ENCODE measurements at places on chromosomes 5 and 9. TPM values are rescaled to one million over a fixed set of nuclear protein-coding genes. Genes with fewer than 3 reads are reported as not detected.

- no peak overlapping the region for H3K27ac ChIP-seq
- no peak overlapping the region for H3K4me3 ChIP-seq
- no peaks in the 10 kb centered on the region for H3K4me1 ChIP-seq
- DNase-seq: no peak
- H3K27me3 ChIP-seq: no peaks in the 10 kb centered on the region
Measured at GRCh38 chr9:133453651-133454050, 6.1 kb upstream of the CACFD1 start.

Gene SLCO4C1
- polyA plus RNA-seq: 0.45 TPM

Gene PAEP
- not detected for polyA plus RNA-seq

Gene CLIC3
- polyA plus RNA-seq: 1.3 TPM

Gene SPATA31C1
- not detected for polyA plus RNA-seq

Gene CARD9
- 2.9 TPM for polyA plus RNA-seq

DNA sequence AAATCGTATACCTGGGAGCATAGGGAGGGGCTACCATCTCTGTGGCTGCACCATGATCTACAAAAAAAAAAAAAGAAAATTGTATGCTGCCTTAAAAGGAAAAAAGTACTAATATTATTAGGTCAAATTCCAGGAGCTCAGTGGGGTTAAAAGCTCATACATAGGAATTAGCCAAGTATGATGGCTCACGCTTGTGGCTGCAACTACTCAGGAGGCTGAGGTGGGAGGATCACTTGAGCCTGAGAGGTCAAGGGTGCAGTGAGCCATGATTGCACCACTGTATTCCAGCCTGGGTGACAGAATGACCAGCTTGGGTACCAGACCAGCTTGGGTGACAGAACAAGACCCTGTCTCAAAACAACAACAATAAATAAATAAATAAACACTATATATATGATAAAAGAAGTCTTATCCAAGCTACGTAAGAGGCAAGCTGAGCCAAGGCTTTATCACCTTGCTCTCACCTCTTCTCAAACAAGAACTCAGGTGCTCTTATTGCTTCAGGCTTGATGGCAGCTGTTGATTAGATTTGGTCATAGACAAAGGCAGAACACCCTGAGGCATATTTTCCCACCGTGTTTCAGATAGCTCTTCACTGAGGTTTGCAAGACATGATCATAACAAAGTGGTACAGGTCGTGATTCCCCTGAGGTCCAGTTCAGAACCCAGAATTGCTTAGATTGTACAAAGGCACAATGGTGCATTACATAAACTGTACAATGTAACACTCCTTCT, 3.3 kb upstream of the FBXW11 start:
- H3K4me3 ChIP-seq: no peak overlapping the region
- H3K36me3 ChIP-seq: no peaks in the 10 kb centered on the region
- H3K27ac ChIP-seq: no peak overlapping the region
- DNase-seq: no peak
- H3K27me3 ChIP-seq: no peaks in the 10 kb centered on the region

DNA sequence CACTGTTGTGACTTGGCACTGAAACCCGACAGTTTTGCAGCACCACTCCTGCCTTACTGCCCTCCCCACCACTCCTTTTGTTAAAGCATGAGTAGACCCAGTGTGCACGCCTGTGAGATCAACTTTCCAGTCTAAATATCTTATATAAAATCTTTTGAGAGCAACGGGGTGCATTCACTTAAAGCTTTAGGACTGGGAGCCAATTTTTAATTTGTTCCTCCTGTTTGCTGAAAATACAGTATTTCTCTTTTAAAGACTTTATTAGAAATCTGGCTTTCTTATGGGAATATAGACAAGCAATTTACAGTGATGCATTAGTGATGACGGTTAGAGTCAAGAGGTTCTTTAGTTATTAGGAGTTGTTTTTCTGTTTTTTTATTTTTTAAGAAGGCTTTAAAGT, 397.5 kb downstream of the TMEM167A start:
- no peaks in the 10 kb centered on the region for H3K4me1 ChIP-seq
- no peak overlapping the region for H3K27ac ChIP-seq
- no peak for DNase-seq

Gene OLFML2A
- polyA plus RNA-seq: 0.95 TPM

Gene C5orf58
- 0.21 TPM for polyA plus RNA-seq

Gene SPOCK1
- 1.8 TPM for polyA plus RNA-seq

- no peaks in the 10 kb centered on the region for H3K27me3 ChIP-seq
- no peak for DNase-seq
- H3K27ac ChIP-seq: no peak overlapping the region
- H3K4me3 ChIP-seq: no peak overlapping the region
- no peaks in the 10 kb centered on the region for H3K4me1 ChIP-seq
- no peaks in the 10 kb centered on the region for H3K36me3 ChIP-seq
Measured at GRCh38 chr9:92637326-92637725, 32.6 kb downstream of the IPPK start.

DNA sequence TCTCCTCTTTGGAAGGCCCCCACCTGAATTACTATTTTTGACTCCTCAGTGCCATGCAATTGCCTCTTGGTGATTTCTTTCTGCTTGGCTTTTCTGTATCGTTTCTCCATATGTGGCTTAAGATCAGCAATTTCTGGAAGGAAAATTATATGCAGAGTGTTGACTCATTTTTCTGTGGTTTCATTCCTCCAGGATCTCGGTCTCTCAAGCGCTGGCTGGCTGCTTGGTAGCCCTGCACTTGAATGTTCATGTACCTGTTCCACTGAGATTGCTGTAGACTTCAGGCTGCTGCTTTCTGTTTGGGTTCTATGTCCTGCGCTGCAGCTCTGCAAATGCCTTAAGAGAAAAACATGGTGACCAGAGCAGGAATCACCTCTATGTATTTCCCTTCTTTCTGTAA, 77.6 kb downstream of the INIP start:
- no peaks in the 10 kb centered on the region for H3K36me3 ChIP-seq
- no peak overlapping the region for H3K4me3 ChIP-seq
- H3K4me1 ChIP-seq: no peaks in the 10 kb centered on the region
- no peak for DNase-seq

Gene MACROH2A1
- 69.6 TPM for polyA plus RNA-seq

- no peaks in the 10 kb centered on the region for H3K4me1 ChIP-seq
- no peak overlapping the region for H3K27ac ChIP-seq
- no peaks in the 10 kb centered on the region for H3K36me3 ChIP-seq
- H3K4me3 ChIP-seq: no peak overlapping the region
Measured at GRCh38 chr5:9009931-9010651, 535.8 kb downstream of the SEMA5A start.

DNA sequence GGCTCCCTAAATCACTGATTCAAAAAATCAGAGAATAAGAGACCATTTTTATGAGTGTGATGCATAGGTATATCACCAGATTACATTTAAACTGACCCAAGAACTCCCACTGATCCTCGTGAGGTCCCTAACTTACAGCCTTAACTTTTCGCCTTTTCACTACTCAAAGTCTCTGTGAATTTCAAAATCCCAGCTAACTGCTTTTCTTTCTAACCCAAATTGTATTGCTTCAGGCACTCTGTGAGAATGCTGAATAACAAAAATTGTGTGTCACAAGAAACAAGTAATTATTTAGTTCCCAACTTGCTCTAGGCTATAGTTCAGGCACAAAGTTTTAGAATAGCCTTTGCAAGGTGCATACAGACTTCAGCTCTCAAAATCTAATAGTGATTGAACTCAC, 368.6 kb downstream of the CHSY3 start:
- H3K27me3 ChIP-seq: no peaks in the 10 kb centered on the region
- H3K4me1 ChIP-seq: no peaks in the 10 kb centered on the region
- DNase-seq: no peak
- H3K4me3 ChIP-seq: no peak overlapping the region
- no peaks in the 10 kb centered on the region for H3K36me3 ChIP-seq

DNA sequence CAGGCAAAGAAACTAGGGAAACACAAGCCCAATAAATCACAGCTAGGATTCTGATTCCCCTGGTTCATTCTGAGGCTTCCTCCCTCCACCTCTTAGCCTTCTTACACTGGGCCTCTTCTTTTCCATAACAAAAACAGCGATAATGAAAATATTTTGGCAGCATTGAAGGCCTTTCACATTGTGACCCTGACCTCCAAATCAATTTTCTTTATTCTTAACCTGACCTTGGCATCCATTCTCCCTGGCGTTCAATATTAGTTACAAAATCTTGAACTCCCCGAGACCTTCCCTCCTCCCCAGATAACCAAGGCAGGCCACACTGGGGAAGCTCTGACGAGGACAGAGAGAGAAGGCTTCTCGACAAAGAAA, 399.9 kb downstream of the ZSWIM6 start:
- H3K27me3 ChIP-seq: no peaks in the 10 kb centered on the region
- DNase-seq: no peak
- H3K36me3 ChIP-seq: no peaks in the 10 kb centered on the region

DNA sequence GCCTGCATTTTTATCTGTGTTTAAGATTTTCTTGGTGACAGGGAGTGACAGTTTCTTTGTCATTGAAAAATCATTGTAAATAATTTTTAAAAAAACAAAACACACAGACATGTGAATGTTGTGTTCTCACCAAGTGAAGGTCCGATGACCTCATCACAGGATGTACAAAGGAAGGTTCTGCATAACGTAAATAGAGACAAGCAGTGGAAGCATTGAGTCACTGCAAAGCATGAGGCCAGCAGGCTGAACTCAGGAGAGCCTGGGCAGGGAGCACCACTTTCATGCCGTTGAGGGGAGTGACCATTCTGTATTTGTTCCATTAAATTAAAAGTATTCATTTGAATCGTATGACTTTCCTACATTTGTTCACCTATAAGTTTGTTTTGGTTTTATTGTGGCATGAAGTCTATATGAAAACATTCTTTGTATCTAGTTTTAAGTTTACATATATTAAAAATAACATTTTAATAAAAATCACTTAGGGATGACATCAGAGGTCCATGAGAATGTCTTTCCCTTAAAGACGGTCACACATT, 70.4 kb upstream of the TLE1 start:
- H3K4me1 ChIP-seq: no peaks in the 10 kb centered on the region
- no peak overlapping the region for H3K27ac ChIP-seq
- DNase-seq: no peak

- no peaks in the 10 kb centered on the region for H3K4me1 ChIP-seq
- H3K27ac ChIP-seq: no peak overlapping the region
- H3K4me3 ChIP-seq: no peak overlapping the region
Measured at GRCh38 chr5:37703841-37704241, 136.0 kb downstream of the GDNF start.

Gene PCA3
- polyA plus RNA-seq: not detected

- H3K4me1 ChIP-seq: peaks cover 14% of the 10 kb centered on the region
- H3K36me3 ChIP-seq: peaks cover 4% of the 10 kb centered on the region
- H3K4me3 ChIP-seq: no peak overlapping the region
- no peak for DNase-seq
- no peaks in the 10 kb centered on the region for H3K27me3 ChIP-seq
Measured at GRCh38 chr9:128637656-128638055, 19.0 kb downstream of the DYNC2I2 start.

Gene BSPRY
- polyA plus RNA-seq: 19.7 TPM

Gene RMND5B
- polyA plus RNA-seq: 29.8 TPM

DNA sequence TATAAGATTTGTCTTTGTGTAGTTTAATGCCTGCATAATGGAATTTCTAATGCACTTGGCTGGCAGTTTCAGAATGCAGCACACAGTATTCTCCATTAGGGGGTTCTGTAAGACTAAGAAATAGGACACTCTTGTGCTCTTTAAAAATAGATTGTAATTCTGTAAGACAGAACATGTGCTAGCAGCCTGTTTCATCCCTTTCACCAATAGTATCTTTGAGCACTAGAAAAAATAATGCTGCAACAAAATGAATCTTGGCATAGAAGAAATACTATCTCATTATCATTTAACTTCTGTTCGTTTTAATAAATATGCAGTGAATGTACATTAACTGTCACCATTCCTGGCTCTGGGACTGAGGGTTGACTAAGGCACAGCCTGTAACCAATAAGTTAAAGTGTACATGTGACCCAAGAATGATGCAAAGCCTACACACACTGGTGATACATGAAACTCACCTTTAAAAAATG, 23.8 kb upstream of the ZNF622 start:
- no peak overlapping the region for H3K4me3 ChIP-seq
- H3K36me3 ChIP-seq: no peaks in the 10 kb centered on the region
- no peak for DNase-seq

DNA sequence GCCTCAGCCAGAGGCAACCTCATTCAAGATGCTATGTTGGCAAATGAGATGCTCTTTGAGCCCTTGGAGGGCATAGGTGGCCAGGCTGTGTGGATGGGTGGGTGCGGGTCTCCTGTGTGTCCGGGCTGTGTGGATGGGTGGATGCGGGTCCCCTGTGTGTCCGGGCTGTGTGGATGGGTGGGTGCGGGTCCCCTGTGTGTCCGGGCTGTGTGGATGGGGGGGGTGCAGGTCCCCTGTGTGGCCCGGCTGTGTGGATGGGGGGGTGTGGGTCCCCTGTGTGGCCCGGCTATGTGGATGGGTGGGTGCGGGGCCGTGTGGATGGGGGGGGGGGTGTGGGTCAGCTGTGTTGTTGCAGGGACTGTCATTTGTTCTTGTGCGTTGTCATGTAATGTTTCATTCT, 136.6 kb upstream of the COL5A1 start:
- DNase-seq: no peak
- H3K27ac ChIP-seq: no peak overlapping the region
- H3K4me1 ChIP-seq: no peaks in the 10 kb centered on the region
- no peaks in the 10 kb centered on the region for H3K27me3 ChIP-seq

- H3K27me3 ChIP-seq: no peaks in the 10 kb centered on the region
- H3K4me1 ChIP-seq: no peaks in the 10 kb centered on the region
- no peak overlapping the region for H3K4me3 ChIP-seq
- DNase-seq: no peak
- H3K36me3 ChIP-seq: no peaks in the 10 kb centered on the region
Measured at GRCh38 chr5:178246624-178247279, 14.2 kb upstream of the PHYKPL start.

- no peaks in the 10 kb centered on the region for H3K36me3 ChIP-seq
- H3K27ac ChIP-seq: no peak overlapping the region
- H3K4me1 ChIP-seq: no peaks in the 10 kb centered on the region
- DNase-seq: no peak
Measured at GRCh38 chr5:61055434-61056006, 106.7 kb downstream of the SMIM15 start.

GRCh38 chr5:135156715-135157404, 122.8 kb upstream of the PITX1 start:
- no peak for DNase-seq
- H3K4me3 ChIP-seq: no peak overlapping the region
- no peaks in the 10 kb centered on the region for H3K4me1 ChIP-seq
- no peaks in the 10 kb centered on the region for H3K36me3 ChIP-seq

Gene PLPP6
- 6.9 TPM for polyA plus RNA-seq

Gene KIF12
- 393 TPM for polyA plus RNA-seq

Gene PCDHB4
- 5.1 TPM for polyA plus RNA-seq

- no peaks in the 10 kb centered on the region for H3K36me3 ChIP-seq
- H3K27ac ChIP-seq: no peak overlapping the region
- H3K4me3 ChIP-seq: no peak overlapping the region
Measured at GRCh38 chr5:33711094-33711679, 180.6 kb downstream of the ADAMTS12 start.

GRCh38 chr5:55583578-55583977, 48.8 kb upstream of the PLPP1 start:
- H3K27me3 ChIP-seq: no peaks in the 10 kb centered on the region
- DNase-seq: no peak
- peaks cover 6% of the 10 kb centered on the region for H3K4me1 ChIP-seq
